ENCODE measurements at places on chromosomes 6 and 20. TPM values are rescaled to one million over a fixed set of nuclear protein-coding genes. Genes with fewer than 3 reads are reported as not detected.

DNA sequence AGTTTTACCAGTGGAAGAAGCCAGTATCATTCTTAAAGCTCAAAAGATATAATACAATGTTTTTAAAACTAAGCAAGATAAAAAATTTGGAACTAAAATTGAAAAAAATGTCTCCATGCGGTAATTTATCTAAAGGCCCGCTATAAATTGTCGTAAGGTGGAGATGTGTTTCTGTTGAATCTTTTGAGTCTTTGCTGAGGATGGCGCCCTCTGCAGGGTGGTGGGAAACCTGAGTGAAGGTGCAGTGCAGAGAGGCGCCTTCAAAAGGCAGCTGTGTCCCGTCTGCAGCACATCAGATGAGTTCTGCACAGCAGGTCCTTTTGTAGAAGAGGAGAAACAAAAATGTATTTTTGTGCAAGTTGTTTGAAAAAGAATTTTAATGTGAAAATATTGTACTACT is 29.4 kb upstream of the KIF25 start:
- DNase-seq: no peak

DNA sequence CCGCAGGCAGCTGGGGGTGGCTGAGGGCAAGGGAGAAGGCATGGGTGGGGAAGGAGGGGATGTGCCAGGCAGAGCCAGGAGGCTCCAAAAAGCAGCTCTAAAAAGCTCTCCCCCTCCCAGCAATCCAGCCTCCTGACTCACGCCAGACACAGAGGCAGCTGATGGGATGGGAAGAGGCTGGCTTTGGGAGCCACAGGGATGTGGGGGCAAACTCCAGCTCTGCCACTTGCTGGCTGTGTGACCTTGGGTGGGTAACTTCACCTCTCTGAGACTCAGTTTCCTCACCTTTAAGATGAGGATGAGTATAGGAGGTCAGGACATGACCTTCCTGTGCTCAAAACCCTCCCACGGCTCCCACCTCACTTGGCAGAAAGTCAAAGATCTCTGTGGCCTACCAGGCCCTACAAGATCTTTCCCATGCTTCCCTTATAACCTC is 148.9 kb downstream of the CEBPB start:
- peak; percentile 80 for DNase-seq

DNA sequence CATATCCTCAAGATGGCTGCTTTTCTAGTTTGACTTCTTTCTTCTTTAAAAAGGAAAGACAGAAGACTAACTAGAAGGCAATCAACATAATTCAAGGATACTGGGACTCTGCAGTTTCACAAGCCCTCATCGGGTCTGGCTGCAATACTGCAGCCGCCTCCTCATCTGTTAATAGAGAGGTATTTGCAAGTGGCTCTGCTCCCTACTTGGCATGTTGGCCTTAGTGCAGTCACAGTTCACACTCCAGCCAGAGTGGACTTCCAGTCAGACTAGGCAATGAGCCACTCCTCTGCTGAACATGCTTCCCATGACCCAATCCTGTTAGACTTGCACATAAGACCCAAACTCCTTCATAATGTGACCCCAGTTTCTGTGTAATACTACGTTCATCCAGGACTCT is 141.9 kb upstream of the ENPP5 start:
- DNase-seq: no peak

DNA sequence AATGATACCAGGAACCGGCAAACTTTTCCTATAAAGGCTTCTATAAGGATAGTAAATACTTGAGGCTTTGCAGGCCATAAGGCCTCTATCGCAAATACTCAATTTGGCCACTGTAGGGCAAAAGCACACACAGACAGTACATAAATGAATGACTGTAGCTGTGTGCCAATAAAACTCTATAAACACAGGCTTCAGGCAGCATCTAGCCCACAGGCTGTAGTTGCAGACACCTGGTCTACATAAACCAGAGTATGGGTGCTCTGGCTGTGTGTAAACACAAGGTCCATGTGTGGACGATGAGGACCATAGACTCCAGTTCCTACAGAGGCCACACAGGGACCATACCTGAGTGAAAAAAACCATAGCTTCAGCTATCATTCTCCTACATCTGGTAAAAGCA is 52.2 kb downstream of the ZMYND8 start:
- no peak for DNase-seq

GRCh38 chr6:11525468-11526155 is 11.9 kb upstream of the TMEM170B start:
- DNase-seq: no peak

- no peak for DNase-seq
These were observed 16.1 kb downstream of the UFL1 start for GRCh38 chr6:96537726-96538125.

- no peak for DNase-seq
These were observed 23.2 kb downstream of the GHRH start for GRCh38 chr20:37238426-37238825.

DNA sequence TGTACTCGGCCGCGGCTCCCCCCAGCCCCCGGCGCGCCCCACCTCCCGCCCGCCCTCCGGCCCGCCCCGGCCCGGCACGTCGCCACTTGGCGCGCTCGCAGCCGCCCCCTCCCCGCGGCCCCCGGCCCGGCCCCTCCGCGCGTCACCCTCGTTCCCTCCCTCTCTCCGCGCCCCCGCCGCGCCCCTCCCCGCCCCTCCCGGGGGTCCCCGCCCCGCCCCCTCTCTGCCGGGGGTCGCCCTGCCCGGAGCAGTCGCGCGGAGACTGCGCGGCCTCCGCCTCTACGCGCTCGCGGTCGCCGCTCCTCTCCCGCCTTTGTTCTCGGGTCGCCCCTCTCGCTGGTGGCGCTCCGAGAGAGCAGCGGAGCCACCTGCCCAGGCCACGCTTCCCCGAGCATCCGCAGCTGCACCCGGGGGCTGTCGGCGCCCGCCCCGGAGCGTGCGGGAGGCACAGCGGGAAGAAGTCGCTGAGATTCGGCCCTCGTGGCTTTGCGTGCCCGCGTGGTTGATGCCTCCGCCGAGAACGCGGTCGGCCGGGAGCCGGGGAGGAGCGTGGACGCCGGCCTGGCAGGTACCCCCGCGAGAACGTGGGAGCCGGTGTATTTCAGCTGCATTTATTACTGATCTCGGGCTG is at the start of gene PHF10:
PHF10 (minus strand) TSS at position 7 of the 631 bp plus-strand sequence. CDS start 569 bp downstream, outside the sequence.
- peak; percentile 65 for DNase-seq

DNA sequence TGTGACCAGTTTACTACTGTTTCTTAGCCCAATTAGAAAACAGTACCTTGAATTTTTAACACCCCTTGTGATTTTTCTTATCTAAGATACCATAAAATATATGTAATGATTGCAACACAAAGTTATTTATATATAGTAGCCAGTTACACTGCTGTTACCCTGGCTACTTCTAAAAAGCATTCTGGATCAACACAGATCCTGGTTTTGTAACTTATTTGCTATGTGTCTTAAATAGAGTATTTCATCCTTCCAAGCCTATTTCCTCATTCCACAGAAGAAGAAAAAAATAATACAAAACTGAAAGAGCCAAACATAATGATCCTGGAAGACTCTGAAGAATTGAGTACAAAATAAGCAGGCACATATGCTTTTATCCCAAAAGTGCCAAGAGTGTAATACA is 19.0 kb upstream of the GSTA4 start:
- no peak for DNase-seq

DNA sequence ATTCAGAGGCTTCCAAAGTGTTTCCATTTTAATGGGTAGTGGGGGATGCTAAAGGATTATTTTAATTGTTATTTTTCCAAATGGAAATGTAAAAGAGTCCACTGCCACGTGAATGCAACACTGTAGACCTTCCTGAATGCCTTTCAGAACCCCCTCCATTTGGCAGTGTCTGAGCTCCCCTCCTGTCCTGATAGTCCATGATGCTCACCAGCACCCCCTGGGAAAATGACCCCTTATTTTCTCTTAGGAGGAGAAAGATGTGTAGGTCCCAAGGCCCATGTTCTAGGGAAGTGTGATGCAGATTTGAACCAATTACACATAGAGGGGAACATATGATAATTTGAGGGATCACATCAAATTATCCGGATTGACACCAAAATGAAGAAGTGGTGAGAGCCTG is 46.8 kb upstream of the SH3BGRL2 start:
- DNase-seq: no peak

The SLC16A10 gene
- total RNA-seq: 1.2 TPM

DNA sequence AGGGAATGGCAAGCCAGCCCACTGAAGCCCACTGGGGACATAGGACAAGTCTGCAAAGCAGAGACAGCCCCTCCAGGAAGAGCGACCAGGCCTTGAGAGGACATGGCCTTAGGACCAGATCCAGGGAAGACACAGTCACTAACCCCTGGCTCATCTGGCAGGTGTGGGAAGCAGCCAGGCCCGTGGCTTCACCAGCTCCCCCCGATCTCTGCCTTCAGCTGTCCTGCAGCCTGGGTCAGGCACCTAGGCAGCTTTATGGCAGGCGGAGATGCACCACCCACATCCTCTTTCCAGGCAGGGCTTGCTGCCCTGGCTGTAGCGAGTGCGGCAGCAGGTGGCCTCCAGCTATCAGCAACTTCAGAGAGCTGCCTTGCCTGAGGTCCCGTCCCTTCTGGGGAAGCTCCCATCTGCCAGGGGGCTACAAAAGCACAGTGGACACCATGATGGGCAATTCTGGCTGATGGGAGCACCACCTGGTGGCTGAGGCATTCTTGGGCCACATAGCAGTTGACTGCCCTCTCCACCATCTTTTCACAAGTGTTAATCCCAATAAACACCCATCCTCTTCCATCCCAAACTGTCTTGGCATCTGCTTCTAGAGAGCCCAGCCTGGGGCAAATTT is 85.8 kb downstream of the DZANK1 start:
- DNase-seq: no peak

GRCh38 chr6:2582268-2582667 is 168.5 kb downstream of the MYLK4 start:
- DNase-seq: no peak

The TUBB1 gene
- total RNA-seq: not detected

DNA sequence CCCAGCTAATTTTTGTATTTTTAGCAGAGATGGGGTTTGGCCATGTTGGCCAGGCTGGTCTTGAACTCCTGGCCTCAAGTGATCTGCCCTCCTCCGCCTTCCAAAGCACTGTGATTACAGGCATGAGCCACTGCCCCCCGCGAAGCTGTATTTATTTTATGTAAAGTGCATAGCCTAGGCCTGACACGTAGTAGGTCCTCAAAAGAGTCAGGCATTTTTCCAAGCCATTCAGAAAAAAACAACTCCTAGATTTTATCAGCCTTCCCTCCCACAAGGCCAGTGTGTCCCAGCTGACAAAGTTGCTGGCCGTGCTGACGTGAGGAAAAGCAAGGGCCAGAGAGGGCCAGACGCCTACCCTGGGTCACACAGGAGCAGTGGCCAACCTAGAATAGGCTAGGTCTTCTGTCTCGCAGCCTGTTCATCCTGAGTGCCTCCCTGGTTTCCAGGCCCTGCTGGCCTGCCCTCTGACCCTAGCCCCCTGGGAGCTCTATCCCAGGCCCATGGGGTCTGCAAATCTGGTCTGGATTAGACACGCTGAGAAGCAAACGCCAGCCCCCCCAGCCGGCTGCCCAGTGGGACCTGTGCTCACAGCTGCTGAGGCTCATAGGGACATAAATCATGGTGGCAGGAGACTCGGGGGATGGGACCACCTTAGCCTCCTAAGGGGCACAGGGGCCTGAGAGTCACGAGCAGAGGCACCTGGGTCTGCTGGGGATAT is 11.8 kb downstream of the TCF15 start:
- DNase-seq: no peak

DNA sequence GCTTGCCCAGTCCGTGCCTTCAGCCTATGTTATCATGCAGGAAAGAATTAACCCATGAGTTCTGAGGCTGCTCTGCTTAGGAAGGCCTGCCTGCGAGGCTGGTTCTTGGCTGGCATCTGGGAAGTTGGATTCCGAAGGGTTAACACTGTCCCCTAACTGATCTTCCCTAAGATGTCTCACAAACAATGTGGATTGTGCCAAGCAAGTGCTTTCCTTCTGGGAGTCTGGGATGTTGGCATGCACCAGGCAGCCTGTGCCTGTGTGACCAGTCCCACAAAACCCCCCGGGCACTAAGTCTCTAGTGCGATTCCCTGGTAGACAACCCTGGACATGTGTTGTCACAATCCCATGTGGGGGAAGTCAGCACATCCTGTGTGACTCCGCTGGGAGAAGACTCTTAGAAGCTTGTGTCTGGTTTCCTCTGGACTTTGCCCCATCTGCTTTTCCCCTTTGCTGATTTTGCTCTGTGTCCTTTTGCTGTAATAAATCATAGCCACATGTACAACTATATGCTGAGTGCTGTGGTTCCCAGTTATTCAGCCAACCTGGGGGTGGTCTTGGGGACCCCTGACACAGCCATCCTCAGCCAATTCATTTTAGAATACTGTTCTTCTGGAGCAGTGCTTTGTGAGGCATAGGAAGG is 83.8 kb downstream of the SLC22A23 start:
- DNase-seq: no peak

The SRSF3 gene
- total RNA-seq: 259 TPM

The ZNF391 gene
- total RNA-seq: 0.74 TPM

All from Daoy (cell line).